ENCODE measurements at places on chromosomes 12 and 14.

GRCh38 chr12:47754881-47755280 lies 3.8 kb downstream of the RAPGEF3 start:
- no peak for DNase-seq

GRCh38 chr14:27372771-27373170 lies 774.9 kb upstream of the NOVA1 start:
- no peak for DNase-seq

DNA sequence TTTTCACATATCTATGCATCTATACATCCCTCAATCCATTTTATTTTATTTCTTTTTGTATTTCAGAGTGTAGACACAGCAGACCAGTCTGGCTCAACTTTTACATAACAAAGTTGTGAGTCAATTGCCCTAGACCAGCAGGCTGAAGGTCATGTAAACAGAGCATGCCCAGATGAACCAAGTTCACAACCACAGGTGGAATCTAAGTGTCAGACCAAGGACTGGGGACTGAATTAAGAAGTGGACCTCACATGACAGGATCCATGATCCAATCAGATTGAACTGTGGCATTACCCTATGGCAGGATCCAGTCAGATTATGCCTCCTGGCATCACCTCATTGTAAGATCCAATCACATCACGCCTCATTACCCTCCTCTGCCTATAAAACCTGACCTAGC lies 455.8 kb downstream of the SOX5 start:
- no peak for DNase-seq

DNA sequence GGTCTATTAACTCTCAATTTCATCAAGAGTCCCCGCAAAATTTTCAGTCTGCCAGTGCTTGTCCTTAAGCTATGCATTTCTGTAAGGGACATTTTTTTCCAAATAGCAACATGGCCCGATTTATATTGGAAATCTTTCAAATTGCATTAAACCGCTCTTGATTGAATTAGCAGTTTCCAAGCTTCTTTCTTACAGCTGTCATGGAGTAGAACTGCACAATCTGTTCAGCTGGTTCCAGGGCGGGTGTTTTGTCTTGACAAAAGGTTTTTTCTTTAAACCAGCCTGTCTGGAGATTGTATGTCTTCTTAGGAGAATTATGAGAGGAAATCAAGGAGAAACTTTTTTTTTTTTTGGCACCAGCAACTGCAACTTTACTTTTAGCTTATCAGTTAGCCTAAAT lies 185.8 kb downstream of the ALG10B start:
- DNase-seq: no peak

- DNase-seq: no peak
These were observed 1.6 kb downstream of the FRS2 start for GRCh38 chr12:69471667-69472385.

- no peak for DNase-seq
These were observed 31.5 kb downstream of the MEG3 start for GRCh38 chr14:100857233-100857922.

DNA sequence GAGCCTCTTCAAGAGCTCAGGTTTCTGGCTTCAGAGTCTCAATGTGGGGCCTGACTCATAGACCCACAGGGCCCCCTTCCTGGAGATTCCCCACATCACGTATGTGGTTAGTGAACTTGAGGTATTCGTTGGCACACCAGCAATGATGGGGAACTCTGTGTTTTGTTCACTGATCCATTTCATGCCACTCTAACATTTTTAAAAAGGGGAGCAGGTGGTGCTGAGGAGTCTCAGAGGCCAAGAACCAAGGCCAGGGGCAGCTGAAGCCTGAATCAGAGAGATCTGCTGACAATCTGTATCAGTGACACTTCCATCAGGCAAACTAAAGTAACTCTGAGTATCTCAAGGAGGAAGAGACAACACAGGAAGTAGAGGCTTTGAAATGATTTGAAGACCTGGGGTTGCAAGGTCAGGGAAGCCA lies 323.4 kb downstream of the VRK1 start:
- DNase-seq: no peak

DNA sequence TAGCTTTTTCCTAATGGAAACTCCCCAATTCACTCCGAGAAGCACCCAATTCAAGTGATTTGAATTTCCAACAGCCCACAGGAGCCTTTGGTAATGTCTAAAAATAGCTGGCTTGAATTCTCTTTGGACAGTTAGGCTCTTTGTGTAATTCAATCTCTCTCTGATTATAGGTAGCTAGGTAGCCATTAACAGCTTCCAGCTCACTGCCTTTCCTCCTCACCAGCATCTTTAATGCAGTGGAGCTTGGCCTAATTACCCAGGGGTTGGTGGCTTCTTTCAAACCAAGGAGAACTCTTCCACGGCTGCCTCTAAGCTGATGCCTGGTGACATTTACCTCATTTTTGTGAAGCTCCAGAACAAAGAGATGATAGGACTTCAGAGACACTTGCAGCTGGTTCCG lies 86.4 kb downstream of the WSCD2 start:
- DNase-seq: no peak

DNA sequence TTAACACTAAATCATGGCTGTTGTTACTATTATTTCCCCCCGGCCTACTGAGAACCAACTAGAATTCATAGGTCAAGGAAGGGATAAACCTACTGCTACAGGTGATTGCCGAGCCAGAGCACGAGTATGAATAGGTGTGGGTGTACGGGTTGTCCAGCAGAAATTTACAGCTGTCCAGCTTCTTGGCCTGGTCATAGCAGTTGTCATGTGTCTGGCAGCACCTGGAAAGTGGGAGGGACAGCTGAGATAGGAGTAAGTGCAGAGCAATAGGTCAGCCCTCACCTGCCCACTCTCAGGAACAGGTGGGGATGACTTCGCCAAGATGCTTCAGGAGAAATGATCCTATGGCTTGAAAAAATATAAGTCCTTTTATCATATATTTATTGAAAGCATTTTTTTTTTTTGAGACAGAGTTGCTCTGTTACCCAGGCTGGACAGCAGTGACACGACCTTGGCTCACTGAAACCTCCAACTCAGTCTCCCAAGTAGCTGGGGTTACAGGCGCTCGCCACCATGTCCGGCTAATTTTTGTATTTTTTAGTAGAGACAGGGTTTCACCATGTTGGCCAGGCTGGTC lies 2.6 kb downstream of the PLA2G1B start:
- DNase-seq: no peak

DNA sequence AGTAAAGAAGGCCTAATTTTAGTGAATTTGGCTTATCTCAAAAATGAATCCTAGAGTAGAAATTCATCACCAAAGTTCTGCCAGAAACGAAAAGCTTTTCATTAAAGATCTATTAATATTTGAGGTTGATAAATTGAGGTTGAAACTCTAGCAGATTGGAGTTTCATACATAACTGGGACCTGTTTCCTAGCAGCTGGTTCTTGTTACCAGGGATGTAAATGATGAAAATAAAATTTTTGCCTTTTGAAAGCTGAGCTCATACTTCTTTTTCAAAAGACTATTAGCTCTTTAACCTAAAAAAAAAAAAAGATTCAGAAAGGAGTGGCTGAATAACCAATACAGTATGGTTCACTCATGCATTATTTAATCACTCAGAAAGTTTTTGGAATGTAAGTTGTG lies 98.3 kb downstream of the PTGER2 start:
- no peak for DNase-seq

DNA sequence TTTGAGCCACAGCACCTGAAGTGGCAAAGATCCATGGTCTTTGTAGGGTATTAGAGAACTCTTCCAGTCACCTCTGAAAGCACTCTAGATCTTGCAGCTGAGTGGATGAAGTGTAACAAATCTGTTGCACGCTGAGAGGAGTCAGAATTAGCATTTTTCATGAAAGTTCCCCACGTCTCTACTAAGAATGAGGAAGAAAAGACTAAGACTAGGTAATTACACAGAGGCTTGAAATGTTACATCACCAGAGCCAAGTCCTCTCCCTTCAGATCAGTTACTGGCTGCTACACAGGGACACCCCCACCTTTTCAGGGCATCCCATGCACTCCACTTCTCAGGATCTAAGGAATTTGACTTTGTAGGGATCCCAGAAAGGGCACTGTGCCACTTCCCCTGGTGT lies 98.6 kb upstream of the FKBP4 start:
- no peak for DNase-seq

DNA sequence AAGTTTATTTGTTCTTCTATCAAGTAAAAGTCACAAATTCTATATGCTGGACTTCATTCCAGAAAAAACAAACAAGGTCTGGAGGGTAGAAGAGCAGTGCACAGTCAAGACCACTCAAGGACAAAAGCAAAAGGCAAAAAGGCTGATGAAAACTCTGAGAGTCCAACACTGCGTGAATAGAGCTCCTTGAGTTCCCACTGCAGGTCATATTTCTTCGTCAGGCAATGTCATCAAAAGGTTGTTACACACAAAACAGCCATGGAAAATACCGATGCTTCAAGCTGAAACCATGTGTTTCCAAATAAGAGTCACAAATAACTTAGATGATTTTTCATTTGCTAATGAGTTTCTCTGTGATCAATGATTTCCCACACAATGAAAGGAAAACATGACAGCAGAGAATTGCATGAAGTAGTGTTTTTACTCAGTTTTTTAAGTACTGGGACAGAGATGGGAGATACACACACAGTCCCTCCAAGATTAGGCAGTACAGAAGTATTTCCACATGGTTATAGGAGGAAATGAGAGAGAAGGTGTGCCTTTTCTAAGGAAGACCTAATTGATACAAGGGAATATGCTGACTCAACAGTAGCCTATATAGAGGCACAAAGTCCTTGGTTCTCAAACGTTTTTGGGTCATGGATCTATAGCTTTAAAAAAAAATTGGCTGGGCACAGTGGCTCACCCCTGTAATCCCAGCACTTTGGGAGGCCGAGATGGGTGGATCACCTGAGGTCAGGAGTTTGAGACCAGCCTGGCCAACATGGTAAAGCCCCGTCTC lies 177.7 kb downstream of the MED13L start:
- DNase-seq: no peak

GRCh38 chr12:75975702-75976101 lies 55.9 kb downstream of the PHLDA1 start:
- no peak for DNase-seq

DNA sequence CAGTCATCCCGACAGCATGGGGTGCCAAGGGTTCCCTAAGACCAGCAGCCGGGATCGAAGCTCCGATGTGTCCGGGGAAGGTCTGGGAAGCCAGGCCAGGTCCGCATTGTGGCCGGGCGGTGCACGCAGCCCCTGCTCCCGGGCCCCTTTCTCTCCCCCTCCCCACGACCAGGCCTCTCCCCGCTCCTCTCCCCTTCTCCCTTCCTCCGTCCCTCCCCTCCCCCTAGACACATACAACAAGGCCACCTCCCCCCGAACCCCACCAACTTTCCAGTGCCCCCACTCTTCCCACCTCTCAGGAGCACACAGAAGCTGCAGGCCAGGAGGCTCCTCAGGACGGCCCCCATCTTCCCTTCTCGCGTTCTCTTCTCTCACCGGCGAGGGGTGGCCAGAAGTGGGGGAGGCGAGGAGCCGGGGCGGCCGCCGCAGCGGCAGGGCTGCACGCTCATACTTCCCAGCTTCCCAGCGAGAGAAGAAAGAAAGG lies 413 bp downstream of the LRP6 start:
- no peak for DNase-seq

DNA sequence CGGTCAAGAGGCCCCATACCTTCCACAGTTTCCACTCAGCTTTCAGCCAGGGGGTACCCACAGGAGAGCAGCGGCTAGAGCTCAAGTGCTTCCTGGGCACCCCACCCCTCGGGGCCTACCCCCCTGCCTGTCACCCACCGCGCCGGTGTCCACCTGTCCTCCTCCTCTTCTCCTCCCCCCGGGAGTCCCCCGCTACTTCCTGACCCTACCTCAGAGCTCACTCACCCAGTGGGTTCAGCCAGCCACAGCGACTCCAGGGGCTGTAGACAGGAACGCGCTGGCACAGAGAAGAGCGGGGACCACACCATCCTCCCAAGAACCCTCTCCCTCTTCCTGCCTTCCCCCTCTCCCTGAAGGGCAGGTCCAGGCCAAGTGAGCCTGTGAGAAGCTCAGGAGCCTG lies 123.0 kb downstream of the ESRRB start:
- no peak for DNase-seq

- DNase-seq: no peak
These were observed 740 bp upstream of the PRPF40B start for GRCh38 chr12:49622501-49623141.

GRCh38 chr14:96987771-96988170 lies 190.6 kb downstream of the VRK1 start:
- no peak for DNase-seq

DNA sequence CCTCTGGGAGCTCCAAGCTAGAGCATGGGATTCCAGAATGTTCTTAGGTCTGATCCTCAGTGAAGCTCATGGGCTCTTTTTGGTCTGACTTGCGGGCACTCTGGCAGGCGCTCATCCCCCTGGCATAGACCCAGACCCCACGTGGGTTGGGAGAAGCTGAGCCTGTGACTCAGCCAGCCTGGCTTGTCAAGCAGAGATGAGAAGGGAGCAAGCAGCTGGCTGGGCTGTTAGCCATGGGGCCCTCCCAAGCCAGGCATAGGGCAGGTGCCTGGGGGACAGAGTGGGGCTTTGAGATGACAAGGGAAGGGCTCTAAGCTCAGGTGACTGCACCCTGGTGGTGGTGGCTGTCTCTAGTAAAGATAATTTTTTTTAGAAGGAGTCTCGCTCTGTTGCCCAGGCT lies 80.3 kb upstream of the NOS1 start:
- peak; percentile 0 for DNase-seq

DNA sequence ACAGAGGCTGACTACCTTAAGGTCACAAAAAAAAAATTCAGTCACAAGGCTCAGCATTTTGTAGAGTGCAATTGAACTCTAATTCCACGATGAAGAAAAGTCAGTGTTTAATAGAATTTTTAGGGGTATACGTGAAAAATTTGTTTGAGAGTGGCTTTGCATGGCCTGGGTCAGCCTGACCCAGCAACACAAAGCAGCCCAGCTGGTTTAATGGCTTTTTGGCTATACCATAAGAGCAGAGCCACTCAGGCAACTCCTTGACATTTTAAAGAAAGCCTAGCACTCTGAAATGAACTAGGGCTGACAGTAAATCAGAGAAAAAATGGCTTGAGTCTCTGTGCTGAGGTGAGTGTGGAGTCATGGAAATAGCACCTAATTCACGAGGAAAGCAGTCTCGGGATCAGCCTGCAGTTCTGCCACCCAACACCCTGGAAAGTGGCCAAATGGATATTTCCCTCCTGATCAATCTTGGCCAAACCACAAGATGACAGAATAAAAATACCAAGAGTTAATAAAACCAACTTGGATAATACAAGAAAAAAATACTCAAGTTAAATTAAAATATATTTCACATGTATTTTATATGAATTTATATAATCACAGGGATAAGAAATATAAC lies 59.5 kb downstream of the GALNT4 start:
- DNase-seq: no peak

- no peak for DNase-seq
These were observed 17.4 kb downstream of the JDP2 start for GRCh38 chr14:75445236-75445635.

Measured in brain microvascular endothelial cell (primary cell).